ENCODE measurements at places on chromosomes 4 and X.

GRCh38 chr4:173990869-173991210 lies 292.6 kb downstream of the FBXO8 start:
- no peak for DNase-seq

GRCh38 chr4:144712775-144713174 lies 66.8 kb downstream of the HHIP start:
- DNase-seq, result no peak

GRCh38 chr4:113049421-113050370 lies at the start of gene ANK2:
Gene ANK2, plus strand, starts transcription at chr4:113049653. Its CDS starts 76 bp downstream, at chr4:113049729.
- peak; percentile 64 for DNase-seq

DNA sequence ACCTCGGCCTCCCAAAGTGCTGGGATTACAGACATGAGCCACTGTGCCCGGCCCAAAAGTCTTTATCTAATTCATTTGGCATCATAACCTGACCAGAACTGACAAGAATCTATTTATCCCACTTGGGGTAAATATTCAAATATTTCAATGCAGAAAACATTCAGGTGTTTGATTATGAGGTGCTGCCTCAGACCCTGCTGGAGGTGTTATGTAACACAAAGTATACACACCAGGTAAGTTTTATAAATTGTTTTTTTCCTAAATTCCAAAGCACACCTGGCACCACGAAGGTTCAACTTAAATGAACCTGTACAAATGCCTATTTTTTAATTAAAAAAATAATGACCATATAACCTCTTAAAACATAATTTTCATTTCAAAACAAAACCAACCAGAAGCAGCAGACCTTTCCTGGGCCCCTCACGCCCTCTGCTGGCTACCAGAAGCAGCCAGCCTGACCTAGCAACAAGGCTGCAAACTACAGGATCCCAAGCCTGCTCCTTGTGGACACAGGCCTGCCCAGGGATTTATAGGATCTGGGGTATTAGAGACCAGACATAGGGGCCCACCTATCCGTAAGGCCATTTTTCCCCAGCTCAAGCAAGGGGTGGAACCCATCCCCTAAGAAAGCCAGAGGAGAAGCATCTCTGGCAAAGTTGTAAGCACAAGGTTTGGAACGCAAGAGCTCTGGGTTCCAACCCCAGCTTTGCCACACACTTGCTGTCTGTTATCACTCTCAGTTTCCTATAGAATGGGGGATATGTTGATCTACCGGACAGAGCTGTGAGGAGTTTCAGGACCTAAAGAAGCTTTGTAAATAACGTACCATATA lies 11.7 kb downstream of the OTUD5 start:
- no peak for DNase-seq

DNA sequence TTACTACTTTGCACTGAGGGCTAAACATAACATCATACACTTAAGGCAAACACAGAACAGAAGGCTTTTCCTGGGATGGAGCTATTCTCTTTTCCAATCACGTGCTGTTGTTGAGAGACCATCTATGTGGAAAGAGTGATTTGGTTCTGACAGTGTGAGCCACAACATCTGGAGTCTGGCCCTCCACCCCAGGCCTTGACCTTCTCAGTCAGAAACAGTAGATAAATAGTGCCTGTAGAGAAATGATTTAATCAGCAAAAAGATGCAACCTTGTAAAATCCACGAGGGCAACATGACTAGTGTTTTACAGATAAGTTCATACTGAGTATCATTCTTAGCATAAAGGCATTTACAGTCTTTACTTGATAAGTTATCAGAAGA lies 10.8 kb upstream of the SFRP2 start:
- no peak for DNase-seq

DNA sequence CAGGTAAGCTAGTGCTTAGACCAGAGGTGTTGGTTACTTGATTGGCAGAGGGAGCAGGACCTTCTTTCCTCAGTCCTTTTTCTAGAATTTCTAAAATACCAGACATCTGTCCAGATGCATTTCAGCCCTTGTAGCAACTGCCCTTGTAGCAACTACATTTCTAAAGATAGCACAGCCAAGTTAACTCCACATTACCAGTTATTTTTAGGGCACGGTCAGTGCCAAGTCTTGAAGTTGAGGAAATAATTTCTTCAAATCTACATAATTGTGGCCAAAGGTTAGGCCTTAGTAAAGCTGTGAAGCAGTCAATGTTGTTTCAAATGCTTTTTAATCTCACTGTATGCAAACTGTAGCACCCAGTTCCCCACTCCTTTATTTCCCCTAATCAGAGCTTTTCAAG lies 62.9 kb downstream of the MID1IP1 start:
- no peak for DNase-seq

DNA sequence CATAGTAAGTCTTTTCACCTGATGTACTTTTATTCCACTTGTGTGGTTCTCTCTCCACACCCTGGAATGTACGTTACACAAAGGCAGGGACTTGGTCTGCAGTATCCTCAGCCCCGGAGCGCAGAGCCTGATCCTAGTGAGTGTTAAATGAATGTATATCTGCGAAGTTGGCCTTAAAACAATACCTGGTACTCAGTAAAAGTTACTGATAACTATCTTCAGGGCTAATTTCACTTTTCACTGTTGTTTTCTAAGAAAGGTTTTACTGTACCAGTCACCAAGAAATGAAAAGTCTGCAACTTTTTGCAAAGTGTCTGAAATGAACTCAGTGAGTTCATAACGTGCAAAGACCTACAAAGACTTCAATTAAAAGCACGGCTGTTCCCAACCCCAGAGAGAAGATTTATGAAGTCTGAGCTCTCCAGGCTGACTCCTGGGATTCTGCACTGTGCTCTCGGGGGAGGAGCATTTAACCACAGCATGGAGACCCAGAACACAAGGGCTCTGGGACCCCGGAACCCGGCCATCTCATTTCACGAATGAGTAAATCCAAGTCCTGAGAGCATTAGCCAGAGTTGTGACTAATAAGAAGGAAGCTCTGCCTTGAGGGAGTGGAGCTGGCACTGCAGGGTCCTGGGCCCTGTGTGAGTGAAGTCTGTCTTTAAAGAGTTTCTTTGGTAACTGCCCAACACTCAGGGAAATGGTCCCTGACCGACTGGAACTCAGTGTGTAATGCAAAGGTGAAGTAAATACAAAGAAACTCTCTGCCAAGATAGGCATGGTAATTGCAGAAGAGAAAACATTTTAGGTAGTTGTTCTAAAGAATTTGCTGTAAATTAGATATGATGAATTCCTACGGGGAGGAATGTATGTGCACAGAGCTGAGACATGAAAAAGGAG lies 165.8 kb downstream of the NSUN7 start:
- no peak for DNase-seq

DNA sequence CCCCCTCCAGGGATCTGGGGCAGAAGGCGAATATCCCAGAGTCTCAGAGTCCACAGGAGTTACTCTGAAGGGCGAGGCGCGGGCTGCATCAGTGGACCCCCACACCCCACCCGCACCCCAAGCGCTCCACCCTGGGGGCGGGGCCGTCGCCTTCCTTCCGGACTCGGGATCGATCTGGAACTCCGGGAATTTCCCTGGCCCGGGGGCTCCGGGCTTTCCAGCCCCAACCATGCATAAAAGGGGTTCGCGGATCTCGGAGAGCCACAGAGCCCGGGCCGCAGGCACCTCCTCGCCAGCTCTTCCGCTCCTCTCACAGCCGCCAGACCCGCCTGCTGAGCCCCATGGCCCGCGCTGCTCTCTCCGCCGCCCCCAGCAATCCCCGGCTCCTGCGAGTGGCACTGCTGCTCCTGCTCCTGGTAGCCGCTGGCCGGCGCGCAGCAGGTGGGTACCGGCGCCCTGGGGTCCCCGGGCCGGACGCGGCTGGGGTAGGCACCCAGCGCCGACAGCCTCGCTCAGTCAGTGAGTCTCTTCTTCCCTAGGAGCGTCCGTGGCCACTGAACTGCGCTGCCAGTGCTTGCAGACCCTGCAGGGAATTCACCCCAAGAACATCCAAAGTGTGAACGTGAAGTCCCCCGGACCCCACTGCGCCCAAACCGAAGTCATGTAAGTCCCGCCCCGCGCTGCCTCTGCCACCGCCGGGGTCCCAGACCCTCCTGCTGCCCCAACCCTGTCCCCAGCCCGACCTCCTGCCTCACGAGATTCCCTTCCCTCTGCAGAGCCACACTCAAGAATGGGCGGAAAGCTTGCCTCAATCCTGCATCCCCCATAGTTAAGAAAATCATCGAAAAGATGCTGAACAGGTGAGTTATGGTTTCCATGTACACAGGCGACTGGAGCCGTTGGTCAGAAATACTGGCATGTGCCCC lies at the start of gene CXCL1:
CXCL1 (plus strand) TSS at position 264 of the 926 bp plus-strand sequence; CDS start at position 342, 78 bp downstream.
- DNase-seq, result no peak

DNA sequence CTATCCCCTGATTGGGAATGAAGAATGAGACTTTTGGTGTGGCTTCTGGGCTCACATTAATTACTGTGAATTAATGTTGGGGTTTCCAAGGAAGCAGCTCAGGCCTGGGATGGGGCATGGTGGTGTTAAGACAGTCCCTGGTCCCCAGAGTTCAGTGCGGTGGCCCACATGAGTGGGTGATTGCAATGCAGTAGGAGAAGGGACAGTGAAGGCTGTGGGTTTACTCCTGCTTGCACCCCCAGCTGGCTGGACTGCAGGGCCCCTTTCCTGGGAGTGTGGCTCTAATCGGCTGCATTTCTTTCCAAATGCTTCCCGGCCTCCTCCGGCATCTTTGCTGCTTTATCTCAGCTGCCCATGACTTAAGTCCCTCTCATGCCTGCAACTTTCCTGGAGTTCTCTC lies 28.2 kb upstream of the GPR78 start:
- no peak for DNase-seq

DNA sequence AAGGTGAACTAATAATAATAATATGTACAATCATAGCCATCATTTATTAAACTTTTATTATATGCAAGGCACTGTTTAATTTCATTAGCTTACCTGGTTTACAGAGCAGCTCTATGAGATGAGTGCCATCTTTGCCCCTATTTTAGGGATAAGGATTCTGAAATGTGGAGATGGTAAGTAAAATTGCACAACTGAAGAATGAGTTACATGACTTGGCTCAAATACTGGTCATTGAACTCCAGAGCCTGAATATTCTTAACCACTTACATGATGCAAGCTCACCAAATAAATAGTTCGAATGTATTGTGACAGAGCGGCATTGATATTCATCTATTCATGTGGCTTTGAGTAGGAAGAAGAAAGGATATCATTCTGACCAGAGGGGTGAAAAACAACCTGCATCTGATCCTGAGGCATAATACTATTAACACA lies 11.7 kb downstream of the ALB start:
- no peak for DNase-seq

DNA sequence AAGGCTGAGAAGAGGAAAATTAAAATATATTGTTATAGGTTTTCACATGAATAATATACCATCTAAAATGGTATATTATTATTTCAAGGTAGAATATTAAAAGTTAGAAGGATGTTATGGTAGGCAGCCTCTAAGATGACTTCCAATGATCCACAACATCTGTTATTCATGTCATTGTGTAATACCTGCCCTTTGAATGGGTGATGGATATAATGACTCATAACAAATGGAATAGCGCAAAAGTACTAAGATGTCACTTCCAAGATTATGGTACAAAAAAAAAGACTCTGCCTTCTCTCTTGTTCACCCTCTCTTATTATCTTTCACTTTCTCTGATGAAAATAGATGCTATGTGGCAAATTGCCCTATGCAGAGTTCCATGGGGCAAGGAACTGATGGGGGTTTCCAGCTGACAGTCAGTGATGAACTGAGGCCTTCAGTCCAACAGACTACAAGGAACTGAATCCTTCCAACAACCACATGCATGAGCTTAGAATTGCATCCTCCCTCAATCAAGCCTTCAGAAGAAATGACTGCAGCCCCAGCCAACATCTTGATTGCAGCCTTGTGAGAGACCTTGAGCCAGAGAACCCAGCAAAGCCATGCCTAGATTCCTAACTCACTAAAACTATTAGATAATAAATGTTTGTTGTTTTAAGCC lies 57.7 kb downstream of the HS6ST2 start:
- no peak for DNase-seq

DNA sequence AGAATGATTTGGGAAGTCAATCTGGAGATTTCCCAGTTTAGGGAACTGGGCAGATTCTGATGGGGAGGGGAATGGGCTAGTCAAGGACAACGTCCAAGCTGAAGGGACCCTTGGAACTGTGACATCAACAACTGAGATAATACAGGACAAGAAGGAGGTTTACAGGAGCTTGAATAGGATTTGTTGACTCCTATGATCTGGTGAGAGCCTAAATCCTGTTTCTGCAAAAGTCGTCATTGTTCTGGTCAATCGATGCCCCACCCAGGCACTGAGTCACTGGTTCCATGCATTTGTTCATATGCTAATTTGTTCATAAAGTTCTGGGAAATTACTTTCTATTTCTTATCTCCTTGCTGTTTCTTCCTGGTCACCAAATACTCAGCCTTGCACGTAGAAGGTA lies 15.3 kb upstream of the PDGFRA start:
- no peak for DNase-seq

DNA sequence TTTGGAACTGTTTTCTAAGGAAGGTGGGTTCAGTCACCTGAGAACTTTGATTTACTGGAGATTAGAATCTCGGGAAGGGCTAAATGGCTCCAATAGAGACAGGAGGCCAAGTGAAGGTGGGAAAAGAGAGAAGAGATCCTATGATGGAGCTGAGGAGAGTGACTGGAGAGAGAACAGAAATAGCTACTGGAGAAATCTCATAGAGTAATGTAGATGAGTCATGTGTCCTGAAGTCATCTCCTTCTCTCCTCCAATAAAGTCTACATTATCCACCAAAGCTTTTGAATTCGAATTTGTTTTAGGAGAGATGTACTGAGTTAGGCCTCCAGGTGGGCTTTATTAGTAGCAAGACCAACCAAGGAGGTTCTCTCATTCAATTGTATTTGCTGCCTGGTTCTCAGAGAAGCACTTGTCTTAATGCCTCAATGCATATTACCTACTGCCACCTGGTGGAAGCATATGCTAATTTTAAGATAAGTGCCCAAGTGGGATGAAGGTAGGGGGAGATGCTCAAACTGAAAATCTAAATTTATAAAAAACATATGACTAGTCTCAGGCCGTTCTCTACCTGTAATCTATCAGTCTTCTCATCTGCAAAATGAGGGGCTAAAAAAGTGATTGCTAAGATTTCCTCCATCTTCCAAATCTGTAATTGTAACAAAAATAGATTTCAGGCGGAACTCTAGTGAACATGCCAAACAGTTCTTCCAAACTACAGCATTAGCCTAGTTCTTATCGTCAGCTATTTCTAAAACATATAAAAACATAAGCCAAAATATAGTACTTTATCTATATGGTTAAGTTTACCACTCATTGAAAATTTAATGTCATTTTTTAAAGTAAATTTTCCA lies 24.4 kb downstream of the TXK start:
- no peak for DNase-seq

- DNase-seq, result no peak
Measured at GRCh38 chr4:81377191-81377590, 94.5 kb downstream of the RASGEF1B start.

DNA sequence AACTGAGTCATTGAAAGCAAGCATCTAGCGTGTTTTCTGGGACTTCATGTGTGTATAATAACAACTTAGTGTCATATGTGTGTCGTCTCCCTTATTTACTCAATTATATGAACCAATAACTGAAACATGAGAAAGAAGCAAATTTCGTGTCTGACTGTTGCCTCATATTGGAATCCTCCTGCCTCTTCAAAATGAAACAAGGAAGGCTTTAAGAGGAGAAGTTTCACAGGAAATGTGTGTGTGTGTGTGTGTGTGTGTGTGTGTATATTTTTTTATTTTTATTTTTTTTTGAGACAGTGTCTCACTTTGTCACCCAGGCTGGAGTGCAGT lies 145.8 kb upstream of the SFRP2 start:
- no peak for DNase-seq

Measured in NCI-H2029 treated with DMSO at 0.1 percent for 48 hours (cell line).